ENCODE measurements at places on chromosomes 5 and 9.
A peak's percentile ranks its signal among the peaks of the same experiment; 100 is the strongest.

DNA sequence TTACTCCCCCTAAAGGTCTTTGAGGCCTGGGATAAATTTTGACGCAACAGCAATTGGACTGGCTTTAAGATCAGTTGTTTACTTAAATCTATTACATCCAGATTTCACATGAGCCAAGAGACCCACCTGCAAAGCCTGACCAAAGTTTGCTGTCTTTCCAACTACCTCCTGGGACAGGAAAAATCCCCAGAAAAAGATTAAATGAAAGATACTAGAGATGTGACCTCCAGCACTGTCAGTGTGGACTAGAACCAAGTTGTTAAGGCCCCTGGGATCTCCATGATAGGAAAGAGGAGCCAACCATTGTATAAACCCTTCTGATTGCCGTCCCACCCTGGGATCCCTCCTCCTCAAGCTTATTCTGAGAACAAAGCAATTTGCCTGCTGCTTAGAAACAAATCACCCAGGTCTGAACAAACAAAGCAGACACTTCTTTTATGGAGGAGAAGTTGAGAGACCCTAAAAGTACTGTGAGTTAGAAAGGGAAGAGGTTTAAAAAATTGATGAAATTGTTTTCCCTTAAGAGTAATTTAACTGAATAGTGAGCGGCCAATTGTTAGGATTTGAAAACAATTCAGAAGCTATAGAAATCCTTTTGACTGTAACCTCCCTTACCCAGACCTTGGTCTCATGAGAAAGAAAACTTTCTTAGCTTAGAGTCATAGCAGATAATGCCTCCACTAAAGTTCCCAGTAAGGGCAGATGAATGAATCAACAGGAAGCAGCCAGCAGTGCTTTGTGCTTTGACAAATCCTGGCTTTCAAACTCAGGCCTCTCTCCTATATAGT, 255.2 kb downstream of the TMEM167A start:
- no peak for DNase-seq

- peak; percentile 58 for DNase-seq
These were observed 7.6 kb upstream of the TTLL11 start for GRCh38 chr9:122100756-122101155.

- DNase-seq: no peak
These were observed 12.8 kb downstream of the PTAR1 start for GRCh38 chr9:69746859-69747560.

DNA sequence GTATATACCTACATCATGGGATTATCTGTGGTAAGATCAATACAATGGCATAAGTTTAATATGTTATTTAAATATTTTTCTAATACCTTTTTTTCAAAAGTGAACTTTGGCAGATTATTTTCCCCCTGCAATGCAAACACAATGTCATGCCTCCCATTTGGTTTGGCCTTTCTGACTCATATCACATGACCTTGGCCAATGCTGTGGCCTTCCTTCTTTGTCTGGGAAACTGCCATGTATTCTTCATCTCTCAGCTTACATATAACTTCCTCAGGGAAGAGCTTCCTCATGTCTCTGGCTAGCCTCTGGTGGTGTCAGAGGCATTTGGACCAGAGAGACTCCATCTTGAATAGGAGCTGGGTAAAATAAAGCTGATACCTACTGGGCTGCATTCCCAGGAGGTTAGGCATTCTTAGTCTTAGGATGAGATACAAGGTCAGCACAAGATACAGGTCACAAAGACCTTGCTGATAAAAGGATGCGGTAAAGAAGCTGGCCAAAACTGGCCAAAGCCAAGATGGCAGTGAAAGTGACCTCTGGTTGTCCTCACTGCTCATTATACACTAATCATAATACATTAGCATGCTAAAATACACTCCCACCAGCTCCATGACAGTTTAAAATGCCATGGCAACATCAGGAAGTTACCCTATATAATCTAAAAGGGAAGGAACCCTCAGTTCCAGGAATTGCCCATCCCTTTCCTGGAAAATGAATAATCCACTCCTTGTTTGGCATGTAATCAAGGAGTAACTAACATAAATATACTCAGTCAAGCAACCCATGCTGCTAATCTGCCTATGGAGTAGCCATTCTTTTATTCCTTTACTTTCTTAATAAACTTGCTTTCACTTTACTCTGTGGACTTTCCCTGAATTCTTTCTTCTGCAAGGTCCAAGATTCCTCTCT, 76.0 kb downstream of the C9orf153 start:
- no peak for DNase-seq

DNA sequence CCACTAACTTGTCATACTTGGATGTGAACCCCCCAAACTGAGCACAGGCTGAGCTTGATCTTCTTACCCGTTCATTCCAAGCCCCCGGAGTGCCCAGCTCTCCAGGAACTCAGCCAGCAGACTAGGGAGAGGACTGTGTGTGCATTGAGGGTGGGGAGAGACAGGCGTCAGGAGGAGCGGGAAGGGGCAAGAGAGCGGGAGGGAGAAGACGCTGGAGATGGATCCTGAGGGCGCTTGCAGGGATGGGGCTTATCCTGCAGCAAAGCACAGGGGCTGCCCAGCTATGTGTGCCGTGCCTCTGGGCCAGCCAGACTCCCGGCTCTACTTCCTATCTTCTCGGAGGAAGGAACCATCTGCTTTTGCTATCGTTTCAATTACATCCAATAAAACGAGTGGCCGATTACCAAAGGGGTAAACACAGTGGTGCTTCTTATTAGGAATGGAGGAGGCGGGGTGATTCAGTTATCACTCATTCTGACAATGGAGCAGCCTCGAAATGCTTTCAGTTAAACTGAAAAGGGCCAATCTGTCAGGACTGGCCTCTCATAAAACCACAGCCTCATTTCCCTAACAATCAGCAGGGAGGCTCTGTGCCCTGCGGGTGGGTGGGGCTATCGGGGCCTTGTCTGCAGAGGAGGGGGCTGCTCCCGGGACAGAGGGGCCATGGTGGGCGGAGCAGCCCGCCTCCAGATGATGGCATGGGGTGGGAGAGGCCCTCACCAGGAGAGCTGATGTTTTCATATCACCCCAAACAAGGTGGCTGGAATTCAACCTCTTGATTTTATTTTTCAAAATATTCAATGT, 168.2 kb downstream of the DAB2IP start:
- DNase-seq: peak; percentile 59

DNA sequence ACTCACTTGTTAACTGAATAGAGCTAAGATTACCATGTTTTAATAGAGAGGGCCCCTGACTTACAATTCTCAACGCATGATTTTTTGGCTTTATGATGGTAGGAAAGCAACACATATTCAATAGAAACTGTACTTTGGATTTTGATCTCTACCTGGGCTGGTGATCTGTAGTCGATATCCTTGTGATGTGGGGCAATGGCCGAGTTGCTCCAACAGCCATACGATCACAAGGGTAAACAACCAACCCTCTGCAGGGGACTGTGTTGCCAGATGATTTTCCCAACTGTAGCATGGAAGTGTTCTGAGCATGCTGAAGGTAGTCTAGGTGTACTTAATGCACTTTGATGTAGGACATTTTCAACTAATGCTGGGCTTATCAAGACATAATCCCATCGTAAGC, 36.5 kb downstream of the NSUN2 start:
- no peak for DNase-seq

GRCh38 chr9:33375841-33376321, 26.5 kb downstream of the AQP7 start:
- no peak for DNase-seq

GRCh38 chr5:181120306-181120705, 10.7 kb downstream of the OR2V1 start:
- DNase-seq: no peak

DNA sequence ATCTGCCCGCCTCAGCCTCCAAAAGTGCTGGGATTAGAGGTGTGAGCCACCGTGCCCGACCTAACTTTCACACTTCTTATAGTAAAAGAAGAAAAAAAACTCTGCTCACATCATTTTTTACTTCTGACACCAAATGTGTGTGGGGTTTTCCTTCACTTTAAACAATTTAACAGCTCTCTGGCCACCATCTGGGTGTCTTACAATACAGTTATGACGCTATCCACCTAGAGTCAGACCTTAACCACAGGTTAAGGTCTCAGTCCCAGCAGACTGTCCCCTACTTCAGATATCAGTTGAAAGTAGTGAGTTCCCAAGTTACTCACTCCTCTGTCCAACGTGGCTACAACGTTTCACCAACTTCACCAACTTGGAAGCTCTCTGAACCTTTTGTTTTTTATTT, 15.4 kb upstream of the ATP6V1G1 start:
- DNase-seq: no peak

Data from coronary artery (tissue), 2 donors.